ENCODE measurements at places on chromosomes 2 and 18.

DNA sequence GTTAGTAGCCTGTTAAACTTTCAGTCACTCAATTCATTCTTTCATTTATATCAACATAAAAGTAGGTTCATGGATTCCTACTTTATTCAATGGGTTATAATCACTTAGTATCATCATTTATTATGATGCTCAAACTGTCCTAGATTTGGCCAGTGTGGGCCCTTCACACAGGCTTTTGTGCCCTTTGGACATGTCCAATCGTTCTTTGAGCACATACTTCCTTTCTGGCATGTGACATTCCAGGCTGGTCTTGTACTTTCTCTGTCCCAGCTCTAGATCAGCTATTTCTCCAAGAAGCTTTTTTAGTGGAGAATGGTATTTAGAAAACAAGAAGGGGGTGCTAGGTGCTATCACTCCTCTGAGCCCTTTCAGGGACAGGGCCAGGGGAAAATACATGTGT is 11.5 kb downstream of the POLR1A start:
- no peak for DNase-seq

- no peak for DNase-seq
Observed at GRCh38 chr2:35463805-35464596, 891.6 kb upstream of the CRIM1 start.

DNA sequence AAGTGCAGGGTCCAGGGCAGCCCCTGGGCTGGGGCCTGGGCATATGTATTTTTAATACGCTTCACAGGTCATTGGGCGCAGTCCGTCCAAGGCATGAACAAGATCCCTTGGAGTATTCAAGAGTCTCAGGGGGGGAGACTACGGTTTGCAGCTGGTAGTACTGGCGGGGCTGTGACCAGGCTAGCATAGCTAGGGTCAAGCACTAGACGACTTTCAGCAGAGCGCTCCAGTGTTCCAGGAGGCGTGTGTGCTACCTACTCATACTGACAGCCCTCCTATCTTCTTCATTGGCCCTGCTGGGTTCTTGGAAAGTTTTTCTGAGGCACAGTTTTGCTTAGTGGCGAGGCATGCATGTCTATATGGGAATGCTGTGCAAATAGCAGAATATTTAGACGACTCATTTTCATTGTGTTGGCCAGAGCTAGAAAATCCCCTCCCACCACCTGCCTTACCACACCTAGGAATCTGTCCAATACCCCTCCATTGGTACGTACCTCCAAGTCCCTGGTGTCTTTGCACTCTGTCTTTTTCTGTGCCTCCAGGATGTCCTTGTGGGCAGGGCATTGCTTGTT is 68.2 kb downstream of the GLI2 start:
- no peak for DNase-seq

DNA sequence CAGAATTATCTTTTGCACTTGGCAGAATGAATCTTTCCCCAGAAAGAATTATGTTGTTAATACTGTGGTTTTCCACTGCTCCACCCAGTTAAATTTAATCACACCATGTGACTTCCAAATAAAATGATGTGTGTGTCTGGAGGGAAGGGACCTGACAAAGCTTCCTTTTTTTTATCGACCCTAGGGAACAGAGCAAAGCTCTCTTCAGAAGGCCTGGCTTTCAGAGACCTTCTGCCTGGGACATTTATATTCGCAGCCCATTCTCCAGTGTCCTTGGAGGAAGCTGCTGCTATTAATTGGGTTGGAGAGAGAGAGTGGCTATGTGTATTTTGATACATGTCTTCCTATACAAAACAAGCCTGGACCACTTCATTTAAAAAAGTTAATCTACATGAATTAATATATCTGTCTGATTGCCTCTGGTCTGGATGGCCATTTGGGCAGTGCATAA is 233.7 kb downstream of the PRKCE start:
- DNase-seq, result peak; percentile 63

DNA sequence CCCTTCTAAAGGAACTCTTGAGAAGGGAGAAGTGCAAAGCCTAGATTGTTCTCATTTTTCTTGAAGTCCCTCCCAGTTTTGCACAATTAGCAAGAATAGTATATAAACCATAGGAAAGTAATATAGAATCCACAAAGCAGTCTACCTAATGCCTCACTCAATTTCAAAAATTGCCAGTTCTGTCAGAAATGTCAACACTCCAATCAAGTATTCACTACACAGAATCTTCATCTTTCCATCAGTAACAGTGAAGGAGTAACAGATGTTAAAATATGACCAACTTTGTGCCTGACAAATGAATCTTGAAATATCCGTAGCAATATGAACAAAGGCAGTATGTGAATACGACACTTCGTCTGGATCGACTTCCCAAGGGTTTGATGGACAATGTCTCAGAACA is 56.3 kb downstream of the RBMS1 start:
- DNase-seq, result no peak

- DNase-seq, result no peak
Observed at GRCh38 chr2:127003070-127003800, 103.7 kb downstream of the BIN1 start.

- DNase-seq, result no peak
Observed at GRCh38 chr2:60507211-60507965, 46.1 kb downstream of the BCL11A start.
